ENCODE measurements at places on chromosomes 13 and 19.

- DNase-seq: no peak
Observed at GRCh38 chr19:54201980-54202379, 1.3 kb downstream of the RPS9 start.

- DNase-seq: no peak
Observed at GRCh38 chr13:74114641-74115040, 19.6 kb downstream of the KLF12 start.

GRCh38 chr19:33464010-33464732 is 57.4 kb downstream of the PEPD start:
- DNase-seq: no peak

GRCh38 chr13:39864221-39864620 is 208.8 kb downstream of the COG6 start:
- DNase-seq: no peak

GRCh38 chr19:2731181-2731995 is 8.4 kb downstream of the SLC39A3 start:
- no peak for DNase-seq

- no peak for DNase-seq
Observed at GRCh38 chr19:18760440-18761383, 30.4 kb downstream of the COMP start.

- no peak for DNase-seq
Observed at GRCh38 chr19:33749016-33749415, 47.7 kb upstream of the KCTD15 start.

- DNase-seq: no peak
Observed at GRCh38 chr13:99224021-99224420, 23.4 kb downstream of the UBAC2 start.

DNA sequence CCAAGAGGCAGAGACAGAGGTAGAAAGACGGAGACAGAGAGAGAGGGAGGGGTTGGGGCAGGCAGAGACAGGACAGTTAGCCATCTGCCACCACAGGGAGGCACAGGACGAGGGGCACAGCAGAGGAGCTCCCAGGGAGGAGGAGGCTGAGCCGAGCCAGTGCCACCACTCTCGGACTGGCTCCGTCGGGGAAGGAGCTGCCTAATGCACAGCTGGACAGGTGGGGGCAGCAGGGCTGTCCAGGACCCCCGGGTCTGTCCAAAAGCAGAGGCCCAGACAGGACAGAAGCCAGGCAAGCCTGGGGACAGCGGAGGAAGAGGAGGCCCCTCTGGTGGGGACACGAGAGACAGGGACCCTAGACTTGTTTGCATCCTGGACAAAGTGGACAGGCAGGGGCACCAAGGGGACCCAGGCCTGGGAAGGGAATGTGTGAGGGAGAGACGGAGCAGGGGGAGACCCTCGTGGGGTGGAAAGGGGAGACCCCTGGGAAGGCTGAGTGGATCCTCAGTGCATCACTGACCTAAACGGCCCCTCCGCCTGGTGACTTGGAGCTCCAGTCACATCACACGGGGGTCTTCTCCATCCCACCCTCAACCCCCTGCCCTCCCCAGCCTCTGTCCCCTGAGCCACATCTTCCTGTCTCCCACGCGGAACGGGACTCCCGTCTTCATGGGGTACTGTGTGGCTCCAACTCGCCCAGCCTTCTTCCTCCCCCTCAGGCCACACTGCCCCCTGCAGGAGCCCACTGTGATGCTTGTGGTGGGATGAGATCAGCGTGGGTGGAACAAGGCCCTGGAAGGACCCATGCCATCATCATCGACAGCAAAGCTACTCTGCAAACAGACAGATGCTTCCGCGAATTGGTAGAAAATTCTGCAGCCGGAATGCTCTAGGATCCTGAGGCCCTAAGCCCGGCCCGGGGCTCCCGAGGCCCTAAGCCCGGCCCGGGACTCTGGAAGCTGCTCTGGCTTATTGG is 915 bp downstream of the F10 start:
- DNase-seq: no peak

GRCh38 chr19:42634409-42635232 is 39.9 kb upstream of the CEACAM8 start:
- no peak for DNase-seq

- DNase-seq: no peak
Observed at GRCh38 chr13:99191900-99192399, 8.7 kb upstream of the UBAC2 start.

GRCh38 chr19:38434549-38435051 is 1.1 kb downstream of the RYR1 start:
- DNase-seq: no peak

- DNase-seq: peak; percentile 77
Observed at GRCh38 chr13:32316028-32316339, 676 bp downstream of the BRCA2 start.

DNA sequence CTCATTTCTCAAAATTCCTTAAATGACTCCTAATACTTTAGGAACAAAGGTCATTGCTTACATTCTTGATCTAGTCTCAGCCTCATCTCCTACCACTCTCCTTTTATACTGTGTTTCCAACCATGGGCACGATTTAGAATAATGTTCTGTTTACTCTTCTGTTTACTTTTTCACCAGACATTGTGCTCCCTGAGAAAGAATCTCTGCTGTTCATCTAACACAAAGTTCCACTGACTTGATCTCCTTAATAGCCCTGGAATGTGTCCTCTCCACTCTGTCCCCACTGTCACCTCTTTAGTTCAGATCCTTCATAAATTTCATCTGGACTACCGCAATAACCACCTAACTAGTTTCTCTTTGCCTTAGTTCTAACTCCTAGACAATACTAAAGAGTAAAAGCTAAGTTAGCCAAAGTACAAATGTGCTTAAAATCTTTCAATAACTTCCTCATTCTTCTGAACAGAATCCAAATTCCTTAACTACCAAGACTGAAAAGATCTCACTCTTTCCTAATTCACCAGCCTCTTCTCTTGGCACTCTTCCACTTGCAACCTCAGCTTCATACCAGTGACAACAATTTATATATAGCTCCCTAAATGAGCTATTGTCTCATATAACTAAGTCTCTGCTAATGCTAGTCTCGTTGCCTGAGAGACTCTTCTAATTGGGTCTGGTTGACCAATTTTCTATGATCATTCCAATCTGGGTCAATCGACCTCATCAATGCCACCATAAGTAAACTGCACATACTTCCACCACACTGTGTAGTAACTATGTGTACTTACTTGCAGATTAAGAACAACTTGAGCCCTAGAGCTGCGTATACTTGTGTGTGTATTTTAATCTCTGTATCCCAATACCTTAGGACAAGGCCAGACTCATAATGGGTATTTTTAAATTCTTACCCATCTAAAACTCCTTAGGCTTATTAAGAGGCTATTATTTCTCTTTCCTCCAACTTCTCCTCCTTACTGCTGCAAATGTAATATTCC is 179.9 kb downstream of the VWA8 start:
- DNase-seq: no peak

- no peak for DNase-seq
Observed at GRCh38 chr13:78341032-78341431, 262.3 kb downstream of the POU4F1 start.

DNA sequence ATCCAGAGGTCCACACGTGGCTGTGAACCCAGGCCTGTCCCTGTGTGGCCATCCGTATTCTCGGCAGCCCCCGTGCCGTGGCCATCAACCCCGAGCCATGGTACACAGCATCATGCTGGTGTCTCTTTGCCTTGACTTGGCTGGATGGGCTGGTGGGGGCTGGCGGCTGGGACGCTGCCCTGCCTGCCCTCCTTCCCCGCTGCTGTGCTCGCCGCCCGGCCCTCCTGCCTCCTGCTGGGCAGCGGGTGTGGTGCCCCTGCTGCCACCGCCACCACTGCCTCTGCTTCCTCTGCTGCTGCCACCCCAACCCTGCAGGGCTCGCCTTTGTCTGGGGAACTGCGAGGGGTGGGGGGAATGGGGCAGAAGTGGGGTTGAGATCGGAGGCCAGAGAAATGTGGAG is 19.7 kb upstream of the EHD2 start:
- DNase-seq: no peak

GRCh38 chr19:43306097-43306496 is 36.8 kb upstream of the PSG9 start:
- no peak for DNase-seq

DNA sequence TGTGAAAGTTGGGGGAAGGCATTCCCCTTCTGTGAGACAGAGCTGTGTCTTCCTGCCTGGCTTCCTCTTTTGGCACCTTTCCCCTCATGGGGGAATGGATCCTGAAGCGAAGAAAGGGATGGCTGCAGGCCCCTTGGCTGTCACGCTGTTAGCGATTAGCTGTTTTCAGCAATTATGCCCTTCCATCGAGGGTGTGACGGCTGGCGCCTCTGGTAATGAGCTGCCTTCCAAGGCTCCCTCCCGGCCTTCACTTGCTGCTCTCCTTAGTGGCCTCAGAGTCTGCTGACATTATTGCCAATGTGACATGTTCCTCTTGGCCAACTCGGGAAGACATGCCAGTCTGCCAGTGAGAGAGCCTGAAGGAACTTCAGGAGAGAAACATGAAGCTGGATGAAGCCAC is 162.1 kb downstream of the ZIC5 start:
- no peak for DNase-seq

DNA sequence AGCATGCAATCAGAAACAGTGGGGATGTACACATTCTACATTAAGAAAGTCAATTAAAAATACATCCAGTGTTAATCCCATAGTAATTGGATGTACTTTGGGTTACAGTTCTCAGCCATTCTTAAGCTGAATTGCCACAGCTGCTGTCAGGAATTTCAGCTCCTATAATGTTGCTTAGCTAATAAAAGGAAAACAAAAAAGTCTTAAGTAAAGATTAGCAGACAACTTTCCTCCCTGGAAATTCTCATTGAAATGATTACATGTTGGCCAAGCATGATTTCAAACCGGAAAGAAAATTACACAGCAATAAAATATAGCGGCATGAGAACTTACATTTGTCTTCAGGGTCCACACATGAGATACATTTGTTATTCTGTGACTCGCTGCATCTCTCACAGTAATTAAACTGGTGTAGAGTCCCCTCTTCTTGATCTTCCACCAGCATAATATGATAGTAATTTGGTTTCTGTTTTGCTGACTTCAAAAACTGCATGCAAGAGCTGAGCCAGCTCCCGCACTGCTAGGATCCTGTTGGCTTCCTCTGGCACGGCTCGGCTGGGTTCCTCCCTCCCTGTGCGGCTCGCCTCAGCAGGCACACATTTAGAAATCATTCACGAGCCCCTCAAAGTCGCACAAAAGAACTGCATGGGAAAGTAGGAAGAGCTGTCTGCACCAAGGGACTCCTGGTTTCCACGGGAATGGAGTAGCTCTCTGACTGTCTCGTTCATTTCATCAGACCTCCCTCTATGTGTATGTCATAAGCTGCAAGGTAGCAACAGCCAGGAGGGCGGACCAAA is at the start of gene HTR2A:
TSS of gene HTR2A (minus strand) at position 713 of the 797 bp plus-strand sequence. CDS start 1,147 bp downstream, outside the sequence.
- no peak for DNase-seq

GRCh38 chr13:94305463-94305862 is 174.0 kb downstream of the DCT start:
- DNase-seq: no peak

DNA sequence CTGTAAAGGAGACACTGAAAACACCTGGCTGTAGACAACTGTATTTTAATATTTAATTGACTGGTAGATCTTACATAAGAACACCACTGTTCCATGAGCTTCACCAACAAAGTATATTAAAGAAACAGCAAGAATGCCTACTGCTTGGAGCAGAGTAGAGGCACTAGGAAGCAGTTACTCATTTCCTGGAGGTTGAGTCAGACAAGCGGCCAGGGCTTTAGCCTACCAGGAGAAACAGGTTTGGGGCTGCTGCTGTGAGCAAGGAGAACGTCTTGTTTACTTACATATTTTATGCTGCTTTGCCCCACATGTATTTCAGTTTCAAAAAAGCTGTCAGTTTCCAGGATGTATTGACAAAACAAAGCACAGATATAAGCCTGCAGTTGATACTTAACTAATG is 33.4 kb downstream of the ALG5 start:
- no peak for DNase-seq

GRCh38 chr19:2798733-2799132 is 13.4 kb downstream of the THOP1 start:
- DNase-seq: no peak

- DNase-seq: no peak
Observed at GRCh38 chr19:46162731-46163130, 14.7 kb downstream of the IGFL2 start.

- no peak for DNase-seq
Observed at GRCh38 chr19:44113784-44114390, 688 bp downstream of the ZNF225 start.

DNA sequence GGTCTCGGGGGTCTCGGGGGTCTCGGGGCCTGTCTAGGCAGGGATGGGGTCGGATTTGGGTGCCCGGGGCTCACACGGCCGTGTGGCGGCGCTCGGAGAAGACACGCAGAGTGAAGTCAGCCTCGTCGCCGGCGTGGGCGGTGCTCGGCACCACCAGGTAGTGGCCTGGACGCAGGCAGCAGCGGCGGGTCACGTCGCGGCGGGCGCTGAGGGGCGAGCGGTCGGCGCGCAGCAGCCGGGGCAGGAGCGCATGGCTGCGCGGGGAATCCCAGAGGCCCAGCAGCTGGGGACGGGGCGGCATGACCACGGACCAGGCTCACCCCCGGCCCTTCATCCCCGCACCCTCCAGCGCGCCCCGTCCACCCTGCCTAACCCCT is 8.2 kb downstream of the CAPN12 start:
- DNase-seq: no peak

GRCh38 chr13:60765700-60766411 is 368.8 kb downstream of the TDRD3 start:
- DNase-seq: no peak

- DNase-seq: no peak
Observed at GRCh38 chr13:54078271-54078870, 1049.8 kb downstream of the OLFM4 start.

- DNase-seq: no peak
Observed at GRCh38 chr19:12596485-12596884, 14.1 kb downstream of the ZNF490 start.

GRCh38 chr19:33256261-33256660 is 30.6 kb upstream of the SLC7A10 start:
- DNase-seq: no peak

- no peak for DNase-seq
Observed at GRCh38 chr13:74571811-74572210, 437.6 kb upstream of the KLF12 start.

GRCh38 chr19:33345163-33345562 is 28.3 kb upstream of the CEBPG start:
- DNase-seq: no peak

- peak; percentile 55 for DNase-seq
Observed at GRCh38 chr13:28753208-28753892, 34.6 kb upstream of the SLC46A3 start.

DNA sequence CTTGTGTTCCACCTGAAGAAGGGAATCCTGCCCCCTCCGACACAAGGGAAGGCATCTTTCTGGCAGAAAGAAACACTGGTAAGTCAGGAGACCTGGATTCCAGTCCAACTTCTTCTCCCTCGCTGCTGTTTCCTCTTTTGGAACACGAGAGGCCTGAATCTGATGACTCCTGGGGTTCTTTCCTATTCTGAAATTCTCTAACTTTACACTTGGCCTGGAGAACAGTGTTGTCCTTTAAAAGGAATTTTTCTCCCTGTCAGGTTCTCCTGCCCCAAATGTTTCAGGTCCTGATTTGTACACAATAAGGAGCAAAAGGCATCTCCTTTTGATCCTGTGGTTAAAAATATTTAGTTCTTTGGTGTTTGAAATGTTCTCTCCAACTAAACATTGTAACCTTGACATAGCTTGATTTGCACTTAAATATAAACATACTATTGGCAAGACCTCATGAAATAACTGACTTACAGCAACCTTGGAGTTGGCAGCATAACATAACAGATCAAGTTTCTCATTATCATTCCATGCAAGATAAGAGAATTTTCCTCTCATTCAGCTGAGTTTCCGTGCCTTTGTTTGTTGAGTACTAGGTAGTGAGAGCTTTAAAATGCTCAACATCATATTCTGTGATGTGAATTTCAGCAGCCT is 244.8 kb downstream of the COG6 start:
- peak; percentile 27 for DNase-seq

- peak; percentile 21 for DNase-seq
Observed at GRCh38 chr13:41547251-41548000, 90.1 kb downstream of the RGCC start.

All from NCI-H526 (cell line).